Activated naive CD8-positive, alpha-beta T cell treated with anti-CD3 and anti-CD28 coated beads for 36 hours (primary cell): ENCODE measurements at places on chromosomes 1 and 21. TPM values are rescaled to one million over a fixed set of nuclear protein-coding genes. Genes with fewer than 3 reads are reported as not detected.

- H3K27ac ChIP-seq, result no peak overlapping the region
- no peaks in the 10 kb centered on the region for H3K27me3 ChIP-seq
- H3K36me3 ChIP-seq, result no peaks in the 10 kb centered on the region
- DNase-seq, result no peak
- no peaks in the 10 kb centered on the region for H3K4me1 ChIP-seq
- no peak overlapping the region for H3K4me3 ChIP-seq
Measured at GRCh38 chr1:205062319-205062718, 19.3 kb downstream of the CNTN2 start.

- no peak overlapping the region for H3K4me3 ChIP-seq
- H3K4me1 ChIP-seq, result no peaks in the 10 kb centered on the region
- no peaks in the 10 kb centered on the region for H3K27me3 ChIP-seq
- no peak for DNase-seq
- no peak overlapping the region for H3K27ac ChIP-seq
Measured at GRCh38 chr1:208031316-208031931, 120.5 kb upstream of the CD34 start.

GRCh38 chr1:106754957-106755356 lies 301.5 kb upstream of the PRMT6 start:
- no peaks in the 10 kb centered on the region for H3K36me3 ChIP-seq
- no peak for DNase-seq
- no peak overlapping the region for H3K4me3 ChIP-seq
- no peak overlapping the region for H3K27ac ChIP-seq
- no peaks in the 10 kb centered on the region for H3K27me3 ChIP-seq
- no peaks in the 10 kb centered on the region for H3K4me1 ChIP-seq

DNA sequence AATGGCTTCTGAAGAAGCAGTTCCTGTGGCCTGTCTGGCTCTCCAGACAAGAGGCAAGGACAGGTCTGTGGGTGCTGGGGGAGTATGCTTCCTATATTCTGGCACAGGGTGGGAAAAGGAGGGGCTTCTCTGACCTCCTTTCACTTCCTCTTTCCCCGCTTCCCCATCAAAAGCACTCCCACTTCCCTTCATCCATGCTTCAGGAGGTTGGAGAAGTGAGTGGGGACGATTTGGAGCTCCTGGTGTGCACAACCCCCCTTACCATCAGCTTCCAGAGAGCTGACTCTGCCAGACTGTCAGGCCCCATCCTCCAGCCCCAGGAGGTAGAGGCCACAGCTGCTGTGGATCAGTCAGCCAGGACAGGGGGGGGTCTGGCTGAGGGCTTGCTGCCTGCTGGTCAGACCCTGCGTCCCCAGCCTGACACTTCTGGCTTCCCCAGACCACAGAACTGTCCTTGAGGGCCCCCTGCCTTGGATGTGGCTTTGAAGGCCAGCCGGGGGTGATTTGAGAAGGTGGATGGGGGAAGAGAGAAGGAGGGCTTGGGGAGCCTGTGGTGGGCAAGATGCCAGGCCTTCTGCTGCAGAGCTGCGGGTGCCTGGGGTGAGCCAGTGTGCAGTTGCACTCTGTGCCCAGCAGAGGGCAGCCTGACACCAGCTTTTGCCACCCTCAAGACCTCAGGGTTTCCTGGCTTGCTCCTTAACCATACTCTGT lies 21.5 kb upstream of the TMEM222 start:
- no peak overlapping the region for H3K4me3 ChIP-seq
- no peaks in the 10 kb centered on the region for H3K4me1 ChIP-seq
- peak; percentile 76 for DNase-seq

DNA sequence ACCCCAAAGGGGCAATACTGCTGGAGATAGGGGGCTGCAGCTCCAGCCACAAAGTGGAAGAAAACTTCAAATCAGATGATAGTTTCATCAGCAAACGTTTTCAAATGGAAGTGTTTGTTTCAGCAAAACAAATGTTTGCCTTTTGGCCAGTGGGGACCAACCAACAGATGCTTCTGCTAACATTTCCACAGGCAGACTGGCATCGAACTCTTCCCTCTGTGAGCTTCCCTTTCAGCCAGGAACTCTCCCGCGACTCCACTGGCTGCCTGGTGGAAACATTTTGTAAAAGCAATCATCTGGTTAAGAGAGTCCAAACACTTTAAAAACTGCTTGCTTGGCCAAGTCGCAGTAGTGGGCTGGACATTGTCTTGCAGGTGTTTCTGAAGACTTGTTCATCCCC lies 30.7 kb downstream of the CENPF start:
- peaks cover 25% of the 10 kb centered on the region for H3K4me1 ChIP-seq
- no peaks in the 10 kb centered on the region for H3K27me3 ChIP-seq
- no peak overlapping the region for H3K27ac ChIP-seq
- H3K36me3 ChIP-seq, result peaks cover 44% of the 10 kb centered on the region
- no peak for DNase-seq
- H3K4me3 ChIP-seq, result no peak overlapping the region

GRCh38 chr1:211606332-211606913 lies 27.5 kb upstream of the SLC30A1 start:
- peak overlapping the region; percentile 76 for H3K27ac ChIP-seq
- H3K4me1 ChIP-seq, result peaks cover 9% of the 10 kb centered on the region
- H3K36me3 ChIP-seq, result no peaks in the 10 kb centered on the region
- DNase-seq, result no peak
- peaks cover 8% of the 10 kb centered on the region for H3K27me3 ChIP-seq

DNA sequence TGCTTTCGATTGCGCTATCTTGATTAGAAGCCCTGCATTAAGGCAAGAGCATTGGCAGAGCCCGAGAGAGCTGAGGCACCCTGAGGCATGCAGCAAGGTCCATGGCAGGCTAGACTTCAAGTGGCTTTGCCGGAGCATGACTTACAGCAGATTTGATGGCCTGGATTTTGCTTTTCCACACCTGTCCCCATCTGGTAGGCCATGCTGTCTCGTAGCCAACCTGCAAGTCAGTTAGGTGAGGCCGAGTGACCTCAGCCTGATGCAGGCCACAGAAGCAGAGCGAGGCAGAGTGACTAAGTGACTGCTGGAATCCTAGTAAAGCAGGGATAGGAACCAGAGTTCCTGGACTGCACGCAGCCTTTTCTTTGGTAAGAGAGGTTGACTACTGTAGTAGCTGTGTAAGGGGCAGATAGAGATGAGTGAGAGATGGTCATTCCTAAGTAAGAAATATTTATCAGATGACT lies 148.9 kb downstream of the PBX1 start:
- H3K27me3 ChIP-seq, result peaks cover 5% of the 10 kb centered on the region
- H3K36me3 ChIP-seq, result no peaks in the 10 kb centered on the region
- DNase-seq, result no peak
- H3K4me1 ChIP-seq, result no peaks in the 10 kb centered on the region

- H3K4me3 ChIP-seq, result no peak overlapping the region
- H3K27me3 ChIP-seq, result no peaks in the 10 kb centered on the region
- no peak overlapping the region for H3K27ac ChIP-seq
- DNase-seq, result no peak
- H3K4me1 ChIP-seq, result peaks cover 12% of the 10 kb centered on the region
Measured at GRCh38 chr1:39962450-39962825, 7.5 kb downstream of the MFSD2A start.

GRCh38 chr21:41437729-41438128 lies 11.7 kb downstream of the MX1 start:
- no peak for DNase-seq
- H3K4me1 ChIP-seq, result no peaks in the 10 kb centered on the region
- H3K36me3 ChIP-seq, result peaks cover 45% of the 10 kb centered on the region

GRCh38 chr1:7868070-7868780 lies 15.4 kb upstream of the UTS2 start:
- H3K27me3 ChIP-seq, result no peaks in the 10 kb centered on the region
- no peak overlapping the region for H3K4me3 ChIP-seq
- H3K27ac ChIP-seq, result no peak overlapping the region
- H3K4me1 ChIP-seq, result no peaks in the 10 kb centered on the region
- no peak for DNase-seq

DNA sequence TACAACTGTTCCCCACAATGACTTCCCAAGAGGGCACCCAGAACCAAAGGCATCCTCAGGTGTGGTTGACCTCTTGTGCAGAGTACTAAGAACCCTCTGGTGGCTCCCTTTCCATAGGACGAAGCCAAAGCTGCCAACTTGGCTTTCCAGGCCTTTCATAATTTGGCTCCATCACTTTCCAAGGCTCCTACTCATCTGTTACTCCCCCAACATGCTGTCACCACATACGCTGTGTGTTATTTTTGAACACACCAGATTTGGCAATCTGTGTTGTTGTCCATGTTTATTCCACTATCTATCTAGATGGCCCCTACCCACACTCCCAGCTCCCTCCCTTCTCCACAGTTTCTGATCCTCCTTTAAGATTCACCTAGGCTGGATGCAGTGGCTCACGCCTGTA lies 10.2 kb upstream of the NKAIN1 start:
- H3K27me3 ChIP-seq, result no peaks in the 10 kb centered on the region
- H3K4me3 ChIP-seq, result no peak overlapping the region
- no peaks in the 10 kb centered on the region for H3K36me3 ChIP-seq
- DNase-seq, result no peak
- no peaks in the 10 kb centered on the region for H3K4me1 ChIP-seq

GRCh38 chr1:207646944-207647579 lies 2.1 kb downstream of the CR1L start:
- H3K27ac ChIP-seq, result no peak overlapping the region
- H3K4me3 ChIP-seq, result no peak overlapping the region
- H3K4me1 ChIP-seq, result peaks cover 14% of the 10 kb centered on the region
- H3K27me3 ChIP-seq, result peaks cover 24% of the 10 kb centered on the region
- H3K36me3 ChIP-seq, result peaks cover 2% of the 10 kb centered on the region

GRCh38 chr1:159510229-159510541 lies 25.6 kb downstream of the OR10J5 start:
- no peak overlapping the region for H3K27ac ChIP-seq
- H3K27me3 ChIP-seq, result peaks cover 17% of the 10 kb centered on the region
- H3K4me1 ChIP-seq, result no peaks in the 10 kb centered on the region

DNA sequence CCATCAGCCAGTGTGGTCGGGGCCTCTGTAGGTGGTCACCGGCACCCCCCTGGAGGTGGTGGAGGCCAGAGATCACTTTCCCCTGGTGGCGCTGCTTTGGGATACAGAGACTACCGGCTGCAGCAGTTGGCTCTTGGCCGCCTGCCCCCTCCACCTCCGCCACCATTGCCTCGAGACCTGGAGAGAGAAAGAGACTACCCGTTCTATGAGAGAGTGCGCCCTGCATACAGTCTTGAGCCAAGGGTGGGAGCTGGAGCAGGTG lies 961 bp downstream of the RBM15 start:
- no peak for DNase-seq
- peaks cover 57% of the 10 kb centered on the region for H3K4me1 ChIP-seq
- no peak overlapping the region for H3K27ac ChIP-seq
- peaks cover 46% of the 10 kb centered on the region for H3K36me3 ChIP-seq

- no peaks in the 10 kb centered on the region for H3K27me3 ChIP-seq
- no peak for DNase-seq
- no peak overlapping the region for H3K27ac ChIP-seq
- H3K4me3 ChIP-seq, result no peak overlapping the region
- H3K36me3 ChIP-seq, result peaks cover 19% of the 10 kb centered on the region
Measured at GRCh38 chr1:113109908-113110554, 37.0 kb downstream of the LRIG2 start.

DNA sequence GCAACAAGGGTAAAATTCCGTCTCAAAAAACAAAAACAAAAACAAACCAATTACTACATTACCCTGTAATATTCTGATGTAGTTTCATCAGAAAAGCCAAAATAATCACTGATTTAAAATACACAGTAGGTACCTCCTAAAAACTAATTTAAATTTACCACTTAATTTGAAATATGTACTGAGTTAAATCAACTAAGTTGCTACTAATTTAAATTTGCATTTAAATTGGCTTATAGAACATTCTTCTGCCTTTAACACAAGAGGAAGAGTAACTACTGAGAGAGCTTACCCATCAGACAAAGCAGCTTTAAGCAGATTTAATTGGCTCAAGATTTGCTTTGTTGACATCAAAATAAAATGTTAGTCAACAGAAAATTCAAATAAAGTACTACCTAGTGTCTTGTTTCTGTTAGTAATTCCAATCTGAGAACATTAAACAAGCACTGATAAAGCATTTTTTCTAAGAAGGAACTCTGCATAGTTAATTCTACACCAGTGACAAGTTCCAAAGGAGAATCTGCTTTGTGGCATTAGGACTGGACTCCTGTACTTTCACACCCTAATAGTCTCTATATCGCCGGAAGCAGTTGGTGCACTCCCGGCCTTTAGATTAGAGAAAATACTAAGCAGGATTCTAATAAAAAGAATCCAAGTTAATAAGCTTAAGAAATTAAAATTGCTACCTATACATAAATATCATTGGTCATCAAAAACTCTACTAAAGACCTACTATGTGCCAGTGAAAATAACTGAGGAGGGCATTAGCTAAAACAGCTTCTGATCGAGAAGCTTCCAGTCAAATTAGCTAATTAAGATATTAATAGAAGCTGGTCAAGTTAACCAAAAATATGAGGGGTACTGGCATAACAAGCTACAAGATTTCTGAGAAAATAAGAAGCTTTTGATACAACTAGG lies 8.4 kb downstream of the LUZP1 start:
- H3K4me3 ChIP-seq, result no peak overlapping the region
- H3K27me3 ChIP-seq, result no peaks in the 10 kb centered on the region
- no peak for DNase-seq
- no peak overlapping the region for H3K27ac ChIP-seq

- no peak overlapping the region for H3K4me3 ChIP-seq
- no peak for DNase-seq
- no peak overlapping the region for H3K27ac ChIP-seq
- H3K4me1 ChIP-seq, result peaks cover 6% of the 10 kb centered on the region
- H3K36me3 ChIP-seq, result peaks cover 2% of the 10 kb centered on the region
Measured at GRCh38 chr21:29639366-29640079, 300.3 kb downstream of the GRIK1 start.

GRCh38 chr1:234745844-234746797 lies 136.1 kb upstream of the IRF2BP2 start:
- no peaks in the 10 kb centered on the region for H3K4me1 ChIP-seq
- no peak for DNase-seq
- no peak overlapping the region for H3K27ac ChIP-seq
- no peaks in the 10 kb centered on the region for H3K36me3 ChIP-seq

GRCh38 chr1:192812420-192813209 lies 3.8 kb downstream of the RGS2 start:
- H3K36me3 ChIP-seq, result peaks cover 7% of the 10 kb centered on the region
- peaks cover 16% of the 10 kb centered on the region for H3K4me1 ChIP-seq

- H3K4me3 ChIP-seq, result no peak overlapping the region
- no peaks in the 10 kb centered on the region for H3K27me3 ChIP-seq
- H3K4me1 ChIP-seq, result peaks cover 2% of the 10 kb centered on the region
- no peak overlapping the region for H3K27ac ChIP-seq
- no peaks in the 10 kb centered on the region for H3K36me3 ChIP-seq
Measured at GRCh38 chr1:206842854-206843253, 22.6 kb upstream of the IL20 start.

ADCY10 gene
- not detected for total RNA-seq

TDRD5 gene
- not detected for total RNA-seq

KRTAP13-2 gene
- total RNA-seq, result not detected

EDARADD gene
- total RNA-seq, result 1.6 TPM

CXADR gene
- total RNA-seq, result 0.92 TPM

NLRP3 gene
- 9.1 TPM for total RNA-seq

SPATA17 gene
- not detected for total RNA-seq

VASH2 gene
- 0.21 TPM for total RNA-seq

LCE1E gene
- not detected for total RNA-seq
